ENCODE measurements at places on chromosomes 2 and 18.

DNA sequence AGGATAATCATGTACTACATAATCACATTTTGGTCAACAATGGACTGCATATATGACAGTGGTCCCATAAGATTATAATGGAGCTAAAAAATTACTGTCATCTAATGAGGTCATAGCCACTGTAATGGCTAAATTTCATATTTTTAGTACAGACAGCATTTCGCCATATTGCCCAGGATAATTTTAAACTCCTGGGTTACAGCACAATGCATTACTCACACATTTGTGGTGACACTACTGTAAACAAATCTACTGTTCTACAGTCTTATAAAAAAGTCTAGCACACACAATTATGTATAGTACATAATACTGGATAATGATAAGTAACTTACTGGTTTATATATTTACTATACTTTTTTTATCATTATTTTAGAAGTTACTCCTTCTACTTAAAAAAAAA lies 12.8 kb downstream of the EIF2AK2 start:
- no peak for DNase-seq

GRCh38 chr18:26621161-26622026 lies 73.0 kb upstream of the KCTD1 start:
- no peak for DNase-seq

- no peak for DNase-seq
These were observed 27.9 kb downstream of the PIEZO2 start for GRCh38 chr18:11121443-11121849.

DNA sequence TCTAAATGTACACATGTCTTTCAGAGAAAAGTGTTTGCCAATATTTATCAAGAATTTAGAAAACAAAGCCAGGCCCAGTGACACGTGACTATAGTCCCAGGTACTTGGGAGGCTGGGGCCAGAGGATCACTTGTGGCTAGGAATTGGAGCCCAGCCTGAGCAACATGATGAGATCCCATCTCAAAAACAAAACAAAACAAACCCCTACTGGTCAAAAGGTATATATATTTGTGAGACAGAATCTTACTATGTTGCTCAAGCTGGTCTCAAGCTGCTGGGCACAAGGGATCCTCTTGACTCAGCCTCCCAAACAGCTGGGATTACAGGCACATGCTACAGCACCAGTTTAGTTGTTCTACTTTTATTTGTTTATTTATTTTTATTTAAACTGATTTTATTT lies 79.2 kb downstream of the ZDBF2 start:
- DNase-seq, result no peak

DNA sequence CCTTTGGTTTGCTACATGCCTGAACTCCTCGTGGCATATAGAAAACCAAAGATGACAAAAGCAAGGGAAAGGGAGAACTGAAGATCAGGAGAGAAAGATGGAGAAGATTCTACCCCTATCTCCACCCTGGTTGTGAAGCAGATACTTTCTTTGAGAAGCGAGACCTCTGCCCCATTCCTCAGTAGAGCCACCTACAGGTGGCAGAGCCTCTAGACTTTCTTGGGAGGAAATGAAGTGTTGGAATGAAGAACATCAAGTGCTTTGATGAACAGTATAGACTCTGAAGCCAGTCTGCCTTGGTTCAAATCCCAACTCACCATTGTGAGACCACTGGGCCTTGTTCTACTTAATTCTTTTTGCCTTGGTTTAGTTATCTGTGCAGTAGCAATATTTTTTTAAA lies 348.8 kb upstream of the ETAA1 start:
- no peak for DNase-seq

- no peak for DNase-seq
These were observed 67.9 kb downstream of the C2orf74 start for GRCh38 chr2:61229936-61230335.

DNA sequence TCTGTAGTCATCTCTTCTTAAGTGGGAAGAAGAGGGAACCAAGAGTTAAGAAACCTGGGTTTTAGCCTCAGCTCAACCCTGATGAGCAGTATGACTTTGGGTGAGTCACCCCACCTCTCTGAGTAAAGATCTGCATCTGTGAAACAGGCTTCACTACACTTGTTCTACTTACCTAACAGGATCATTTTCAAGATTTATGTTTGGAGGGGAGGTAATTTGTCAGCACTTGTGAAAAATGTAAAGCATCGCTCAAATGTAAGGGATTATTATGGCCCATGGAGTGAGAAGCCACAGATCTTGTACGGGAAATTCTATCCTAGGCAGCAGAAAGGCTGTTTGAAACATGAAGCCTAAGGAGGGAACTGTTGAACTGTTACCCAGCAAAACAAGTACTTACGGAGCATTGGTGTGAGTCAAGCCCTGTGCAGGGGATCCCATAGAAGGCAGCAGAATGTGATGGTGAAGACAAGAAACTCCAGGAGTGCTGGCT lies 160.6 kb downstream of the PRKCE start:
- DNase-seq, result no peak

GRCh38 chr2:147739508-147739907 lies 105.3 kb upstream of the ACVR2A start:
- DNase-seq, result no peak

GRCh38 chr2:240812301-240812680 lies 7.7 kb downstream of the KIF1A start:
- no peak for DNase-seq

- no peak for DNase-seq
These were observed 39.3 kb upstream of the C1GALT1C1L start for GRCh38 chr2:43715300-43716098.

DNA sequence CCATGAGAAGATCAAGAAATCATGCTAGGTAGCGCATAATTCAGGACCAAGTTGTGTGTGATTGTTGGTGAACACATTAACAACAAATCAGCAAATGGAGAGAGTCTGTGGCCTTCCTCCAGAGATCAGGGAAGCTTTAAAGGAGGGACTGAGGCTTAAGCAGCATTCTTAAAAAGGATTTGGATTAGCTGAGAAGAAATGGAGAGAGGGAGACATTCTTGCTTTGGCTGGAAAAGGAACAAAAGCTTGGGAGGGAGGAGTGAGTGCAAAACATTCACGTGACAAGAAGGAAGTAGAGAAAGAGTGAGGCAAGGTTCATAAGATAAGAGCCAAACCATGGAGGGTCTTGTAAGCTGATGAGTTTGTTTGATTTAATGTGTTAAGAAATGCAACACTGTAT lies 75.6 kb downstream of the SRD5A2 start:
- DNase-seq, result no peak

DNA sequence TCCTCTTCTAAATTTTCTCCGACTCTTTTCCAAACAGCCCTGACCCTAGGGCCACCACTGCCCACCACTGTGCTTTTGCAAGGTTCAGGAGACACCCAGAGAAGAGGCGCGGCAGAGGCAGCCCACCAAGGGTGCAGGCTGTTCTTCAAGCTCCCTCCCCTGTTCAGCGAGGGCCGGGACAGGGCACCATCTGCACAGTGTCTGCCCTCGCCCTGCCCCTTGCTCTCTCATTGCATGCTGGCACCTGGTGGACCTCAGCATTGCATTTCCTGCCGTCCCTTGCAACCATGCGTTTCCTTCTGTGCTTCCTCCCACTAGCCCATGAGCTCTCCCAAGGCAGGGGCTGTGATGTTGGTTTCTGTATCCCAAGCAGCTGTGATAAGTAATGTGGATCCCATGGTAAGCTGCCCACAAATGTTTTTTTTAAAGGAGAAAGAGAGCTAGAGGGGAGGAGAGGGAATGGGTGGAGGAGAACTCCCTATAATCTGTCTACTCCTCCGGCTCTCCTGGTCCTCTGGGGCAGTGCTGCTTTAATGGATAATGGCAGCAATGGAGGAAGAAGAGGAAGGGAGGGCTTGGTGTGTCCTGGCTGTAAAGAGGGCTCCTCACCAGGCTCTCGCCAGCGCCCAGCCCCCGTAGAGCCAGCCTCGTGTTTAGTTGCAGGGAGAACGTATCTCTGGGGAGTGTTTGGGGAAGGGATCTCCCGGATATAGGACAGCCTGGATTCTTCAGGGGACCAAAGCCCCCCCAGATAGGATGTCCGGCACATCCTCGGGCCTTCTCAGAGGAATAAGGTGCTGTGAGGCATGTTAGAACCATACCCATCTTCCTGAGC lies 15.6 kb upstream of the YWHAQ start:
- no peak for DNase-seq

DNA sequence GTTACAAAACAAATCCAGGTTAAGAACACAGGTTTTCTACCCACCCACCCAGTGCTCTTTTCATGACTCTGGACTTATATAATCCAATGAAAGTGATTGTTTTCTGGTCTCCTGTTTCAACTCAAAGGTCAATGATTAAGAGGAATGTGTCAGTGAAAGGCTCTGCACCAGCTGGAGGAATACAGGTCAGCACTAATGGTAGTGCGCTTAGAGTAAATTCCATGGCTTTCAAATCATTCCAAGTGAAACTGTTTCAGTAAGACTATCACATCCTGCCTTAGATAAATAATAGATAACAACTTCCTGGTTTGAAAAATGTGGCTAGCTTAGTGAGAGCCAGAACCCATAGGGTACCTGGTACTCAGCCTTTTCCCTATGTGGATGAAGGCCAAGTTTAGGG lies 47.8 kb downstream of the SLC9A4 start:
- no peak for DNase-seq

DNA sequence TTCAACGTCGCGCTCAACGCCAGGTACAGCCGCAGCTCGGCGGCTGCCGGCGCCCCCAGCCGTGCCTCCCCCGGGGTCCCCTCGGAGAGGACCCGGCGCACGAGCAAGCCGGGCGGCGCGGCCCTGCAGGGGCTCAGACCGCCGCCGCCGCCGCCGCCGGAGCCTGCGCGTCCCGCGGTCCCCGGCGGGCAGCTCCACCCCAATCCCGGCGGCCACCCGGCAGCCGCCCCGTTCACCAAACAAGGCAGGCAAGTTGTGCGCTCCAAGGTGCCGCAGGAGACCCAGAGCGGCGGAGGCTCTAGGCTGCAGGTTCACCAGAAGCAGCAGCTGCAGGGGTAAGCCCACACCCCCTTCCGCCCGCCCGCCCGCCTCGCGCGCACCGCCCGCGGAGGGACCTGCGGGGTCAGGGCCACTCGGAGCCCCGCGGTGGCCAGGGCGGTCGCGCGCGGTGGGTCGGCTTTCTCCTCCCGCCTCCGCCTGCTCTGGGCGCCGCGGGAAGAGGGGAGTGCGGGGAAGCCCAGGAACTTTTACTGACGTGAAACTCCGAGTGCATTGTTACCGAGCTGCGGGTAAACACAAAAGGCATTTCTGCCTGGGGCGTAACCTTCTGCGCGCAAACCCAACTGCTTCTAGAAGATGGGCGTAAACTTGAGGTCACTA lies 861 bp downstream of the LTBP1 start:
- DNase-seq, result no peak

DNA sequence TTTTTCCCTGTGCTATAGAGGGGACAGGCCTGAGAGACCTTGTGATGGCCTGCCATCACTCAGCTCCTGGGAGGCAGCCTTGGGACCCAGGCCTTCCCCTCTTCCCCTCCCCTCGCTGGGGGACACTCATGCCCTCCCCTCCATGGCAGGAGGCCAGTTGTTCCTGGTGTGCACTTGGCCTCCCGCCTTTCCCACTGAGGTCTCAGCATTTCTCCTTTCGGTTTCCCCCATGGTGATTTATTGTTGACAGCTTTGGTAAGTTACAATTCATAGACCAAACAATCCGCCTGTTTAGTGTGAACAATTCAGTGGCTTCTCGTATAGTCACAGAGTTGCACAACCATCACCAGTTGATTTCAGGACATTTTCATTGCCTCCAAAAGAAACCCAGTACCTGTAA lies 10.2 kb upstream of the CNDP1 start:
- no peak for DNase-seq

DNA sequence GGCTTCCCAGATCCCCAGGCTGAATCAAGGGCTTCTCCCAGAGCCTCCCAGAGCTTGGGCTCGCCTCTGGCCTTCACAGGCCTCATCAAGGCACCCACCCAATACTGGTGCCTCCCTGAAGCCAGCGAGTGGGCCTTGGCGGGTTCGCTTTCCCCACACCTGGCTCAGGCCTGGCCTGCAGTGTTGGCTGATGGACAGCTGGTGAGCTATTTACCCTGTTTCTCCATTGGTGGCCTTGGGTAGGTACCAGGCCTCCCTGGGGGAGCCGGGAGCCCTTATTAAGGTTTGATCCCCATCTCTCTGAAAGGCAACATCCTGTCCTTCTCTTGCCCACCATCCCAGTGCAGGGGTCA lies 18.2 kb upstream of the DUSP2 start:
- no peak for DNase-seq

- DNase-seq, result no peak
These were observed 34.2 kb downstream of the MRPL35 start for GRCh38 chr2:86233436-86233835.

GRCh38 chr2:65198737-65199136 lies 28.9 kb upstream of the ACTR2 start:
- no peak for DNase-seq

DNA sequence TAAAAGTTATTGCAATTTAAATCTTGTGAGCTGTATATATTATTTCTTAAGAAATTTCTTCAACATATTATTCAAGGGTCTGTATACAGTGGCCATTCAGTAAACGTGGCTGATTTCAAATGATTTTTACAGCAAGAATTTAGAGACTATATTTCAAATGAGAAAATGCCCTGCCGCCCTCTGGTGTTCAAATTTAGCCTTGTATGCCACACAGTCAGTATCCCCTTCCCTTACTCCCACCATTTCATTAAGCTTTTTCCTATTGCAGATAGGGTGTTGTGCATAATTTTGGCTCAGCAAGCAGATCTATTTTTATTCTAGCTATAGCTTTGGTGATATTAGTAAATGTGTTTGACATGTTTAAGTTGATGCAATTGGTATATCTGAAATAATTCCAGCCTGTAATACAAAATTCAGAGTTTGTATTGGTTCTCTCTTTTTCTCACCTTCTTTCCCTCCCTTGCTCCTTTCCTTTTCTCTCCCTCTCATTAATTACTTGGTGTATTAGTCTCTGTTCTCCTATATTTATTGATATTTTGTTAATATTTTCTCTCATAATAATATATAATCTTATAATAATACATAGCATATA lies 22.8 kb upstream of the SCN7A start:
- DNase-seq, result no peak

DNA sequence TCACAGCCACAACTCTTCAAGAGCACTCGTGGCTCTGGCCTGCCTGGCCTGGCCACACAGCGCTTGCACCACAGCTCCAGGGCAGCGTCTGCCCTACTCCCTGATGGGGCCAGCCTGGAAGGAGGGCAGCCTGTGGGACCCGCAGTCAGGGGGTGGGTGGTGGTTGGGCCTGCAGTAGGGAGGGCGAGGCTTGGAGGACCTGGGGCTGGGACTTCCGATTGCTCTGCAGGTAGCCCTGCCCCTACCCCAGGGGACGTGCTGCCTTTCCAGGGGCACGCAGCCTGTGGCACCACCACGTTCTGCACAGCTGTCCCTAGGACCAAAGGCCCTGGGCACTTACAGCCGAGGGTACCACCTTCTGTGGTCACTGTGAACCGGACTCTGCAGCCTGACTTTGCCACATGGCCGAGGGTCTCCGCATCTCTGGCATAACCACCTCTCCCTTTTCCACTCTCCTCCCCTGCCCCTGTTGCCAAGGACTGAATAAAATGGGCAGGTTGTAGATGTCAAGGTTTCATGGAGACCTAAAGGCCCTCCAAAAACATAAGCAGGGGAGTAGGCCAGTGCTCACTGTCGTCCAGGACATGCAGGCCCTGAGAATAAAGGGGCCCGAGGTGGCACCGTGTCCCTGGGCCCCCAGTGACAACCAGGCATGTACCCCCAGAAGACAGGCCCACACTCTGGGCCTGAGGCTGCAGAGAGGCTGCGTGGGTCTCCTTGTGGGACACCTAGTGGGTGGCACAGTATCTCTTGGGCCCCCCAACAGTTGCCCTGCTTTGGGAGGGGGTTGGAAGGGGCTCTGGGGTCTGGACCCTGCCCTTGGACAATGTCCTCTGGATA lies 87.3 kb downstream of the INHBB start:
- no peak for DNase-seq
